ENCODE measurements at places on chromosomes 6 and 20. TPM values are rescaled to one million over a fixed set of nuclear protein-coding genes. Genes with fewer than 3 reads are reported as not detected.

DNA sequence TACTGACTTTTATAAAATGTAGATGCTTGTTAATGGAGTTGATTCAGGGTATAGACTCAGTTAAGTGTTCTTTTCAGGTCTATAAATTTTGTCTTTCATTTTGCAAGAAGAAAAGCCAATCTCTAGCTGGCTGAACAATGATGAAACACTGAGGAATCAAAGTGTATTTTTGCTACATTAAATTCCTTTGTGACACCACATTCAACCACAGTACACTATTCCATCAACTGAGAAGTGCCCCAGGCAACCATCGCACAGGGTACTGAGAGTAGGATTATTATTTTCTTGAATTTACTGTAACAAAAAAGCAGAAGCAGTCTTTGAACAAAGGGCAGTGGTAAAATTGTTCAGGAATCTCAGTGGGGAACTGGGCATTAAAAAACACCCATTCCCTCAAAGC, 83.6 kb downstream of the PREP start:
- no peak for DNase-seq
- H3K27me3 ChIP-seq: no peaks in the 10 kb centered on the region
- no peak overlapping the region for H3K4me3 ChIP-seq
- H3K36me3 ChIP-seq: peaks cover 46% of the 10 kb centered on the region
- H3K27ac ChIP-seq: no peak overlapping the region

Gene CRYBG1
- 54.5 TPM for total RNA-seq

- H3K27ac ChIP-seq: no peak overlapping the region
- no peaks in the 10 kb centered on the region for H3K36me3 ChIP-seq
- H3K27me3 ChIP-seq: peaks cover 3% of the 10 kb centered on the region
- H3K4me3 ChIP-seq: no peak overlapping the region
- peaks cover 23% of the 10 kb centered on the region for H3K4me1 ChIP-seq
Observed at GRCh38 chr6:32095338-32096086, 13.6 kb downstream of the TNXB start.

GRCh38 chr6:137661601-137662000, 167.4 kb upstream of the OLIG3 start:
- no peak overlapping the region for H3K4me3 ChIP-seq
- H3K27me3 ChIP-seq: no peaks in the 10 kb centered on the region
- no peak overlapping the region for H3K27ac ChIP-seq
- no peak for DNase-seq
- no peaks in the 10 kb centered on the region for H3K36me3 ChIP-seq
- no peaks in the 10 kb centered on the region for H3K4me1 ChIP-seq

Gene LY6G5C
- not detected for total RNA-seq

- H3K4me3 ChIP-seq: no peak overlapping the region
- no peak for DNase-seq
- no peak overlapping the region for H3K27ac ChIP-seq
- no peaks in the 10 kb centered on the region for H3K4me1 ChIP-seq
Observed at GRCh38 chr20:30921286-30922071, 336.0 kb upstream of the DEFB115 start.

Gene MEP1A
- total RNA-seq: 911 TPM

DNA sequence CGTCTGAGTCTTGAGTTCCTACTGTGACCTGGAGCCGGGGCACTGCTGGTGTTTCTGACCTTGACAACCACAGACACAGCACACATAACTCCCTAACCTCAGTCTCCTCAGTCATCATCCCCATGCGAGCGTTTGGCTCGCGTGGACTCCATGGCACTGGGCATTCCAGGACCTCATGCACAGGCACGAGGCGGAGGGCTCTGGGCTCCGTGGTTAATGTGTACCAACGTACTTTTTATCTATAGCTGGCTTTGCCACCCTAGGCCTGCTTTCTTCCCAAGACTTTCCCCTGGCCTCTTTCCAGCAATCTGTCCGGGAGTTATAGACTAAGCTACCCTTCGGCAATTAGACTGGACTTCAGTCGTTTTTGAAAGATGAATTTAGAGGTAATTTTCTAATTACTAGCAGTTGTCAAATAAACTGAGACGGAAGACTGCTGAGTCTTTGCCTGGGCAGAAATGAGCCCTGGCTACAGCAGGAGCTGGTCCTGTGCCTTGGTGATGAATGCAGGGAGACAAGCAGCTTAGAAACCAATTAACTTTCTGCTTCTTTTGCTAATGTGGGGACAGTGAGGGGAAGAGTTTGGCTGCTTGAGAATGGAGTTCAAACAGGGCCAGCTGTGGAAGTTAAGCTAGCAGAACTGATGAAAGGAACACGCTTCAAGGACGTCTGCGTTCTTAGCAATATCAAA, 16.1 kb upstream of the CTCFL start:
- peaks cover 6% of the 10 kb centered on the region for H3K4me1 ChIP-seq
- H3K36me3 ChIP-seq: no peaks in the 10 kb centered on the region
- H3K4me3 ChIP-seq: peak overlapping the region; percentile 24
- DNase-seq: peak; percentile 83
- no peaks in the 10 kb centered on the region for H3K27me3 ChIP-seq
- H3K27ac ChIP-seq: peak overlapping the region; percentile 79

Gene SGK2
- 64.4 TPM for total RNA-seq

Gene CST4
- total RNA-seq: not detected

Gene ZNF292
- 66.0 TPM for total RNA-seq

GRCh38 chr20:34367155-34367554, 4.1 kb downstream of the ITCH start:
- H3K4me1 ChIP-seq: peaks cover 9% of the 10 kb centered on the region
- no peaks in the 10 kb centered on the region for H3K27me3 ChIP-seq
- H3K27ac ChIP-seq: no peak overlapping the region

DNA sequence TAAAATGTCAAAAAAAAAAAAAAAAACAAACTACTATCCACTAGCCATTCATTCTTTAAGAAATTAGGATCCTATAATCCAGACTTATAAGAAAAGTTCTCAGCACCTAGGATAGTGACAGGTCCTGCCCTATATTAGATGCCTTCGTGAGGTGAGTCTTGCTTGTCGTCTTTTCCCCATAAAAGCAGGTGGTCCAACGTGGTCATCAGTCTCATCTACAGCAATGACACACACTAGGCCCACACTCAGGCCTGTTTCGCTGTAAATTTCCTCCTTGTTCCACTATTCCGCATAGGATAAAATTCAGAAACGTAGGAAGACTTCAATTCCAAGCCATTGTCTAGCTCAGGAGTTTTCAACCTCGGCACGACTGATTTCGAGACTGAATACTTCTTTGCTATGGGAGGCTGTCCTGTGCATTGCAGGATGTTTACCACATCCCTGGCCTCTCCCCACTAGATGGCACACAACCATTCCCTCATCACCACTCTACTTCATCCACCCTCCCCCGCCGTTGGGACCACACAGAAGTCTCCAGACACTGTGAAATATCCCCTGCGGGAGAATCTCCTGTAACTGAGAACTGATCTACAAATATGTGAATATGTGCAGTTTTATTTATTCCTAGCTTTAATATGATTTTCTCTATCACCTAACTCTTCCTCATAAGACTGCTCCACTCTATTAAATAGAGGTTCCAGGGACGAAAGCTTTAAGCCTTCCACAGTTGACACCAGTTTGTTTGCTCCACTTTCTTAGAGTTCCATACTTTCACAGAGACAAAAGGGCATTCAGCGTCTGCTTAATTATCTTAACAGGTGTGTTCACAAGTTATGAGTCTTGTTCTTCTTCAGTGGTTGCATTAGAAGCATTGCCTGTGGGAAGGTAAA, 346.3 kb downstream of the BMP2 start:
- H3K27me3 ChIP-seq: no peaks in the 10 kb centered on the region
- H3K4me3 ChIP-seq: no peak overlapping the region
- no peak for DNase-seq
- no peak overlapping the region for H3K27ac ChIP-seq
- no peaks in the 10 kb centered on the region for H3K4me1 ChIP-seq

GRCh38 chr20:49279677-49280462, 2.0 kb upstream of the ZNFX1 start:
- H3K4me1 ChIP-seq: no peaks in the 10 kb centered on the region
- H3K36me3 ChIP-seq: peaks cover 6% of the 10 kb centered on the region
- no peak for DNase-seq
- peak overlapping the region; percentile 94 for H3K4me3 ChIP-seq
- H3K27me3 ChIP-seq: no peaks in the 10 kb centered on the region

GRCh38 chr20:59062081-59062480, 19.5 kb upstream of the PRELID3B start:
- no peaks in the 10 kb centered on the region for H3K36me3 ChIP-seq
- no peaks in the 10 kb centered on the region for H3K4me1 ChIP-seq
- no peaks in the 10 kb centered on the region for H3K27me3 ChIP-seq
- H3K4me3 ChIP-seq: no peak overlapping the region

GRCh38 chr6:139510040-139510790, 135.8 kb upstream of the CITED2 start:
- H3K27me3 ChIP-seq: no peaks in the 10 kb centered on the region
- H3K36me3 ChIP-seq: no peaks in the 10 kb centered on the region
- no peak overlapping the region for H3K27ac ChIP-seq

- no peaks in the 10 kb centered on the region for H3K27me3 ChIP-seq
- no peak overlapping the region for H3K4me3 ChIP-seq
- DNase-seq: no peak
- no peak overlapping the region for H3K27ac ChIP-seq
Observed at GRCh38 chr6:19906171-19906570, 69.0 kb downstream of the ID4 start.

GRCh38 chr6:35731414-35731735, 5.5 kb upstream of the ARMC12 start:
- no peaks in the 10 kb centered on the region for H3K27me3 ChIP-seq
- peak overlapping the region; percentile 86 for H3K4me3 ChIP-seq
- peak overlapping the region; percentile 100 for H3K27ac ChIP-seq

GRCh38 chr6:87583822-87584221, 6.0 kb downstream of the RARS2 start:
- H3K4me1 ChIP-seq: peaks cover 42% of the 10 kb centered on the region
- peak overlapping the region; percentile 16 for H3K27ac ChIP-seq
- H3K4me3 ChIP-seq: no peak overlapping the region
- H3K27me3 ChIP-seq: no peaks in the 10 kb centered on the region
- DNase-seq: no peak
- H3K36me3 ChIP-seq: no peaks in the 10 kb centered on the region

- H3K27me3 ChIP-seq: no peaks in the 10 kb centered on the region
- H3K4me1 ChIP-seq: no peaks in the 10 kb centered on the region
- H3K4me3 ChIP-seq: no peak overlapping the region
- H3K36me3 ChIP-seq: no peaks in the 10 kb centered on the region
Observed at GRCh38 chr6:101728956-101729355, 335.4 kb downstream of the GRIK2 start.

Gene SAPCD1
- 9.7 TPM for total RNA-seq

- no peaks in the 10 kb centered on the region for H3K4me1 ChIP-seq
- no peak for DNase-seq
- H3K27ac ChIP-seq: no peak overlapping the region
- H3K4me3 ChIP-seq: no peak overlapping the region
- no peaks in the 10 kb centered on the region for H3K36me3 ChIP-seq
Observed at GRCh38 chr6:154002894-154003293, 36.1 kb upstream of the OPRM1 start.

- no peaks in the 10 kb centered on the region for H3K4me1 ChIP-seq
- H3K36me3 ChIP-seq: no peaks in the 10 kb centered on the region
- H3K27ac ChIP-seq: no peak overlapping the region
- no peak for DNase-seq
- H3K4me3 ChIP-seq: no peak overlapping the region
- H3K27me3 ChIP-seq: no peaks in the 10 kb centered on the region
Observed at GRCh38 chr6:80618953-80619352, 512.5 kb downstream of the BCKDHB start.

- H3K27ac ChIP-seq: no peak overlapping the region
- H3K27me3 ChIP-seq: no peaks in the 10 kb centered on the region
- H3K4me1 ChIP-seq: no peaks in the 10 kb centered on the region
- H3K4me3 ChIP-seq: no peak overlapping the region
Observed at GRCh38 chr6:102553214-102553613, 1159.7 kb downstream of the GRIK2 start.

- peaks cover 81% of the 10 kb centered on the region for H3K4me1 ChIP-seq
- H3K27ac ChIP-seq: peak overlapping the region; percentile 26
- no peaks in the 10 kb centered on the region for H3K36me3 ChIP-seq
- peak overlapping the region; percentile 28 for H3K4me3 ChIP-seq
Observed at GRCh38 chr20:536426-537010, 7.1 kb downstream of the CSNK2A1 start.

- H3K27me3 ChIP-seq: no peaks in the 10 kb centered on the region
- H3K4me3 ChIP-seq: no peak overlapping the region
- no peak for DNase-seq
- no peaks in the 10 kb centered on the region for H3K4me1 ChIP-seq
- no peaks in the 10 kb centered on the region for H3K36me3 ChIP-seq
Observed at GRCh38 chr6:104017410-104018381, 842.0 kb downstream of the HACE1 start.

GRCh38 chr6:163199371-163199770, 215.1 kb upstream of the QKI start:
- no peak overlapping the region for H3K4me3 ChIP-seq
- H3K27me3 ChIP-seq: no peaks in the 10 kb centered on the region
- DNase-seq: no peak
- no peak overlapping the region for H3K27ac ChIP-seq
- no peaks in the 10 kb centered on the region for H3K36me3 ChIP-seq

Data from Peyer's patch (tissue), 4 donors.